ENCODE measurements at places on chromosomes 12 and 14. TPM values are rescaled to one million over a fixed set of nuclear protein-coding genes. Genes with fewer than 3 reads are reported as not detected.

GRCh38 chr12:80848858-80849257, 88.9 kb downstream of the LIN7A start:
- DNase-seq: no peak

DNA sequence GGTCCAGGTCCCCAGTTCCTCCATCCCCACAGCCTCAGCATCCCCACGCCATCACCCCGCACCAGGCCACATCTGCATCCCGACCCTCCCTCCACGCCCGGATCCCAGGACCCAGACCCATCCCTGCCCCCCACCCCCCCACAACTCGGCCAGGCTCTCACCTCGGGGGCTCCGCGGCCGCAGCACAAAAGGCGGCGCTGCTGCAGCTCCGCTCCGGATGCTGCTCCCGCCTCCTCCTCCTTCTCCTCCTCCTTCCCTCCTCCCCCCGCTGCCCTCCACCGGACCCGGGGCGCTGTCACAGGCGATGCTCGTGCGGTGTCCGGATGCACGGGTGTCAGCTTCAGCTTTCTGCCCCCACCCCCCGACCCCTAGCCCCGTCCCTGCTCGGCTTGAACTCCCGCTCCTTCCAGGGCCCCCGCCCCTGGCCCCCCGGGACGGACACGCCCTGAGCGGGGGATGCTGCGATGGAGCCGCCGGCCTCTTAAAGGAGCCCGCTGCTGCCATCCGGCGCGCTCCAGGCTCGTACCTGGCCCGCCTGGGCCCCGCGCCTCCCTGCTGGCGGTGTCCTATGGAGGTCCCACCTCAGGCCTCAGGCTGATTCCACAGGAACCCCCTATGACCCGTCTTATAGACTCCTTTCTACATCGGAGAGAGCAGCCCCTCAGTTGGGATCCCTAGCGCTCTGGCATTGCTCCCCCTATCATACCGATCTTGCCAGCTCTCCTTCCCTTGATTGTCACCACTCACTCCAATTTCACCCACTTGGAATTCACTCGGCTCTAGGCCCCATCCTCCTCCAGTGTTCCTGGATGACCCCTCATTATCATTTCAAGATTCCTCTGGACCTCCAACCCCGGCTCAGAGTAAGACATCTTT, at the start of gene MAP3K12:
MAP3K12 (minus strand) TSS at position 193 of the 876 bp plus-strand sequence. CDS start 12,067 bp downstream, outside the sequence.
- DNase-seq: peak; percentile 84

DNA sequence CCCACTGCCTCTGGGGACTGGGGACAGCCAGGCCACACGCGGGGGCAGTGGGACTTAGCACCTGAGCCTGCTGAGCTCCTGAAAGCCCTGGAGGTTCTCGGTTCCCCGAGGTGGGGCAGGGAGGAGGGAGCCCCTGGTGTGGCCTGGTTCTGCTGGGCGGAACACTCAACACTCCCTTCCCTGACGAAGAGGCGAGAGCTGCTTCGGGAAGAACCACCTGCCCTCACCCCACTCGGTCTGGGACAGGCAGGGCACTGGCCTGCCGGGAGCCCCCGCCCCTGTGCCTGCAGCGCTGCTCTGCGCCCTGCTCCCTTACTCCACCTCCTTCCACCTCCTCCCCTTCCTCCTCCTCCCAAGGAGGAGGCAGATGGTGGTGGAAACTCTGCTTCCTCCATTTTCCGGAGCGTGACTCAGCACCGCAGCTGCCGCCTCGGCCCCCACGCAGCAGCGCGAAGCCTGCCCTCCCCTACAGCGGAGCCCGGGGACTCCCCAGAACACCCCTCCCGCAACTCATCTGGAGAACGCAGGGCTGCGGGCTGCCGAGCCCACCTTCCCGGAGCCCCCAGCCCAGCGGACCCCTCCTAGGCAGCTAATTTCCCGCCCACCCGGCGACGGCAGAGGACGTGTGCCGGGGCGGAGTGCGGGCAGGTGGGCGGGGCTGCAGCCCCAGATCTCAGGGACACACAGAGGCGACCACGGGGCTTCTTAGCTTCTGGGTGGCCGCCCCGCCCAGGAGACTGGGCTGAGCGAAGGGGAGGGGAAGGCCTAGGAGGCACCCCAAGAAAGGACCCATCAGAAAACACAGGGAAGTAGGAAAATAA, 11.7 kb upstream of the INF2 start:
- DNase-seq: peak; percentile 79

- DNase-seq: peak; percentile 70
Measured at GRCh38 chr12:14961466-14962152, at the start of gene ARHGDIB. Gene ARHGDIB (minus strand): TSS chr12:14961601. CDS start chr12:14950712, 10,889 bp downstream.

GRCh38 chr12:111251058-111251730, 117.7 kb downstream of the PHETA1 start:
- DNase-seq: no peak

GRCh38 chr14:56036353-56036752, 81.9 kb upstream of the PELI2 start:
- no peak for DNase-seq

DNA sequence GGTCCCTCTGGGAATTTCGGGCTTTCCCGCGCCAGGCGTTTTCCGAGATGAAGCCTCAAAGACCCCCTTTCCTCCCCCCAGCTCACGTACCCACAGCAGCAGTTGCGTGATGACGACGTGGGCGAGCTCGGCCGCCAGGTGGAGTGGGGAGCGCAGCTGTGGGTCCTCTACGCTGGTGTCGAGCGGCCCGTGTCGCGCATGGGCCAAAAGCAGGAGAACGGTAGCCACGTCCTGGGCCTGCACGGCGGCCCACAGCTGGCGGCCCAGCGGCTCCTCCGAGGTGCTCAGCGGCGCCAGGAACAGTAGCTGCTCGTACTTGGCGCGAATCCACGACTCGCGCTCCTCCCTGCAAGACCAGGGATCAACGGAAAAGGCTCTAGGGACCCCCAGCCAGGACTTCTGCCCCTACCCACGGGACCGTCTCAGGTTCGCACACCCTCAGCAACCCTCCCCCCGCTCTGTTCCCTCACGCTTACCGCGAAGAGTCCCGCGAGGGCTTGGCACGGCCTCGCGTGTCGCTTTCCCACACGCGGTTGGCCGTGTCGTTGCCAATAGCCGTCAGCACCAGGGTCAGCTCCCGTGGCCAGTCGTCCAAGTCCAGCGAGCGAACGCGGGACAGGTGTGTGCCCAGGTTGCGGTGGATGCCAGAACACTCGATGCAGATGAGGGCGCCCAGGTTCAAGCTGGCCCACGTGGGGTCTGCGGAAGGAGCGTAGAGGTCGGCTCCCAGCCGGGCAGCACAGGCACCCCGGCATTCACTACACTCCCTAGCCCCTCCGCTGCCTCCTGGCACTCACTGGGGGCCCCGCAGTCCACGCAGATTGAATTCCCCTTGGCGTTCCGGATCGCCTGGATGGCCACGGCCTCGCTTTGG, 11.4 kb downstream of the AGAP2 start:
- peak; percentile 46 for DNase-seq

- no peak for DNase-seq
Measured at GRCh38 chr14:69868363-69868963, 10.8 kb upstream of the SMOC1 start.

The DTX1 gene
- 1.1 TPM for total RNA-seq
